Aorta (tissue), 5 donors: ENCODE measurements at places on chromosomes 7 and 10. TPM values are rescaled to one million over a fixed set of nuclear protein-coding genes. Genes with fewer than 3 reads are reported as not detected.

GRCh38 chr7:130960208-130960988 is 226.4 kb upstream of the KLF14 start:
- DNase-seq, result no peak

DNA sequence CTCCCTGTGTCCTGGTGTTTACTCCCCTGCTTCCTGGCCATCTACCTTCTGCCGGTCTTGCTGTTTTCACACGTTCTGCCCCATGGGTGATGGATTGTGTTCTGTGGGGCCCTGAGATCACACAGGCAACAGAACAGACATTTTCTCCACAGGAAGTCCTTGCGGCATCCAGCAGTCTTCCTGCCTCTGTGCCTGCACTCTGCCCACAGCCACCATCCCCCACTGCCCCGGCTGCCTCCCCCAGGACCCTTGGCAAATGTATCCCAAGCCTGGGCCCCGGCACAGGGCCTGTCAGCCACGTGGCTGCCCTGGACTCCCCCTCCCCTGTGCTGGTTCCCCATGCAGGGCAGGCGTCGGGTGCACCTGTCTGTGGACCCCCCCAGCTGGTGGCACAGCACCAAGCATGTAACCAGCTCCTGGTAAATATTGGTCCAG is 184.2 kb downstream of the WDR37 start:
- peak; percentile 72 for DNase-seq

PHKG1 gene
- total RNA-seq, result 4.6 TPM

DNA sequence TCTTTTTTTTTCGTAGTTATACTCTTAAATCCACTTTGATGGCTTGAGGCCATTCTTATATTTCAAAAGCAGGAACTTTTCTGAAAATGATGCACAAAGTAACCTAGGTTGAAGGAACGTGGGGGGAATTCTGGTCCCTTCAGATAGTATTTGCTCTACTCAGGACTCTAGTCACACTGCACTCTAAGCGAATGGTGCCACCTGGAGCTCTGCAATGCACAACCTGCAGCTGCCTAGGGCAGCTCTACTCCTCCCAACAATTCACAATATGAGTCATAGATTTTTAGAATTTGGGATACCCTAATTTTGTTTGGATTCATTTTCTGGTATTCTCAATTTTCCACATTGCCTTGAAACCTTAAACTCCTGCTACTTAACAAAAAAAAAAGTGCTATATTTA is 17.3 kb downstream of the SYPL1 start:
- DNase-seq, result no peak

GRCh38 chr10:85926986-85927385 is 439.6 kb downstream of the GRID1 start:
- DNase-seq, result no peak

DNA sequence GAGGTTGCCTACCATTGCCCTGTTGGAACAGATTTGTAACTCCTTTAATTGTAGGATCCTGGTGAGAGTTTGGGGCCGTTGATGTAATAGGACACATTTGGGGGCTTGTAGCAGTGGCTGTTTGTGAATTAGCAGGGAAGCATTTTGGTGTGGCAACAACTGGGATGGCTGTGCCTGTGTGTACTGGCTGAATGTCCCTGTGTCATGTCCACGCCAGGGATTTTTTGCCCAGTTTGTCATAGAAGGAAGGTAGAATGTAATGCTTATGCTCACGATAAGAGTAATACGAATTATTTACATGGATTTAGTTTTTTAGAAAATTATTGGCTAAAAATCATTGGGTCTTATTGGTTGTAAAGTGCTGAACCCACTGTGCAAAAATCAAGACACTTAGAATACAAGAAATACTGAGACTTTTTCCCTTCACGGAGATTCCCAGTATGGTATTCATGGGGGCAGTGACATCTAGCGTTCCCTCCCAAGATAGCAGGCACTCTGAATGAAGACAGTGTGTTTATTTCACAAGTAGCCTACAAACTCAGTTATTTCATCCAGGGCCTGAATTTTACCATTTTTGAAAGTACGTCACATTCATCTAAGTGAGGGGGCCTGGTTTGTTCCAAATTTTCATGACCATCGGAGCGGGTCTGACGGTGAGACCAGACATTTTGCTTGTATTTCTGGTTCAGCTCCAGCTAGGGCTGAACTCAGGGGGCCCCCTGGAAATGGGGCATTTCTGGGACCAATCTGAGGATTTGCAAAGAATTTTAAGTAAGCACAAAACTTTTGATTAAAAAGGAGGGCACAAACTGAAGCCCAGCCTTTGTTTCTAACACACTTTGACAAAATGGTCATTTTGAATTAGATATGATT is 74.7 kb downstream of the CACNB2 start:
- DNase-seq, result no peak

GRCh38 chr7:33563651-33564050 is 341.7 kb upstream of the BMPER start:
- DNase-seq, result no peak

DNA sequence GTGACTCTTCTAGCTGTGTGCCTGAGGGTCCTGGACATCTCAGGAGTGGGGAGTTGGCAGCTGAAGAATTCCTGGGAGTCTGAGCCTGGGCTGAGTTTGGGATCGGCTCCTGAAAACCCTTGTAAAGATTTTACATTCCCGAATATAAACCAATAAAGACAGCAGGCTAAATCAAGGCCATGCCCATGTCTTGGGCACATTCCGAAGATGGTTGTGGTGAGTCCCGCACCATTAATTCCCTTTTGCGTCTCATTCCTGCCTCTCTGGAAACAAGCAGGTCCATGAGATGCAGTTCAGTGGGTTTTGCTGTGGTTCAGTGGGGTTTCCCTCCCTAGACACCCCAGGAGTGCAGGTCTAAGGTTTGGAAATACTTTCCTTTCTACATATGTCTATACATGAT is 90.9 kb downstream of the COL26A1 start:
- DNase-seq, result no peak

DNA sequence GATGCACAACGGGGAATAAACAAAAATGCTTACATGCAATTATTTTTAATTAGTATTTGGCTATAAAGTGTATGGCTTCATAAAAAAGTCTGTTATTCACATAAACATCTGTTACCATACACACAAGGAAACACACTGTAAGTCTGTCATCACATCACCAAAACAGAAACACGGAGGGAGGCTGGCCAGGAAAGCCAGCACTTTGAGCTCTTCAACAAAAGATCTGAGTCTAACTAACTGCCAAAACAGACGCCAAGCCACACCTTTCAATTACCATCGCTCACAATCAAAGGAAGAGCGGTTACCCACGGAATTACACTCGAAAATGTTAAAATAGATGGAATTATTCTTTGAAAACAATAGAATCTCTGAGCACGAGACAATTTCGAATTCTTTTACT is 49.2 kb upstream of the MGMT start:
- DNase-seq, result no peak

NAT16 gene
- not detected for total RNA-seq

DNA sequence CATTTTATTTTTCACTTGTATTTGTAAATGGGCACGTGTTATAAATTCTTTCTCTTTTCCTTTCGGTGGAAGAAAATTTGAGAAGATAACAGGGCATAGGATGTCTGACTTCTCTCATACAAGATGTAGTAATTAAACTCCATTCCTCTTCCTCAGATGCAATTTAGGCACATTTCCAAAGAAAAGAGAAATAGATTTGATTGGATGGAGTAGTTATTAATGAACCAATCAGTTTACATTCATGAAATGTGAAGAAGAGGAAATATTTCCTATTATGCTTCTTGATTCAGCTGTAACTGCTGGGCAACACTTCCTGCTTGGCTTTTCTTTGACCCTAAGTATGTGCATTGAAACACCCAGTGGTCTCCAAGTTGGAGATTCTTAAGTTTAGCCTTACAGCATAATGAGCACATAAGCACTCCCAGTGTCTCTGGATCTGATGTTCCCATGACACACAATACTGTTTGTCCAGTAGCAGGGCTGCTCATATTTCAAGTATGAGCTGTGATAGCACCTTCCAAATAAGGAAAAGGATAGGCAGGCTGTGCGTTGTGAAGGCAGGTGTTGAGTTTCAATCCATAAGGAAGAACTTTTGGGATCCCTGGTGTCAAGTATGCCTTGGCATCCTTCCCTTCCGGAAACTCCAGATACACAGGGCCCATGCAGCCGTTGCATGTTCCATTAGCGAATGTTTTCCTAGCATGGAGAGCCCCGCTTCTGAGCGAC is 33.4 kb upstream of the COBL start:
- DNase-seq, result no peak

- no peak for DNase-seq
These were observed 3.4 kb upstream of the C10orf88 start for GRCh38 chr10:122957474-122957873.

ATOH7 gene
- not detected for total RNA-seq

DNA sequence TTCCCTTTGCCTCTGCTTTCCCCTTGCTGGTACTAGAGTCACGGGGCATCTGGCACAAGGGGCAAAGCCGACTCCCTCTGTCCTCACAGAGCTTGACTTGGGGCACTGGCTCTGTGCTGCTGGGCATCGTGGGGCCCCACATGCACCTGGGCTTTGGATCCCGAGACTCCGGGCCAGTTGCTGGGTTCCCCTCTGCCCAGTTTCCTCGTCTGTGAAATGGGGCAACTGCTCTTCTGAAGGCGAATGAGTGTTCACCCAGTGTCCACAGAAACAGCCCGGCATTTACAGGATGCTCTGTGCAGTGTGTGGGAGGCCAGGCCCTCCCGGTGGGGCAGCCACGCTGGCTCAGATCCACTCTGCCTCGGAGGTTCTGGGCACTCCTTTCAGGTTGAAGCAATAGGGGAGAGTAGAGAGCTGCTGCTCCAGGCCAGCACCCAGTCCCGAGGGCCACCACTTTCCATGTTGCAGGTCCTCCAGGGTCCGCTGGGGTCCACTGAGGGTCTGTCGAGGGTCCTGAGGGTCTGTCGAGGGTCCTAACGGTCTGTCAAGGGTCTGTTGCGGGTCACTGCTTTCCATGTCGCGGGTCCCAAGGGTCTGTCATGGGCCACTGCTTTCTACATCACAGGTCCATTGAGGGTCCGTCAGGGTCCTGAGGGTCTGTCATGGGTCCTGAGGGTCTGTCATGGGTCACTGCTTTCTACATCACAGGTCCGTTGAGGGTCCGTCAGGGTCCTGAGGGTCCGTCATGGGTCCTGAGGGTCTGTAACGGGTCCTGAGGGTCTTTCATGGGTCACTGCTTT is 103.6 kb downstream of the VIPR2 start:
- no peak for DNase-seq

DNA sequence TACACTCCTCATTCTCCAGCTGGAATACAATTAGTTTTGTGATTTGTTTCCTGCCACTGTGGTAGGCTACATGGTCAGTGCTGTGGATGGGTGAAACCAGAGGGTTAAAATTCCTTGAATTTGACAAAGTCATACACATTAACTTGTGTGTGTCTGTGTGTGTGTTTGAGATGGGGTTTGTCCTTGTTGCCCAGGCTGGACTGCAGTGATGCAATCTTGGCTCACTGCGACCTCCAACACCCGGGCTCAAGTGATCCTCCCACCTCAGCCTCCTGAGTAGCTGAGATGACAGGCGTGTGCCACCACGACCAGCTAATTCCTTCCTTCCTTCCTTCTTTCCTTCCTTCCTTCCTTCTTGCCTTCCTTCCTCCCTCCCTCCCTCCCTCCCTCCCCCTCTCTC is 24.8 kb upstream of the GIMAP8 start:
- DNase-seq, result no peak

GRCh38 chr10:72557362-72557761 is 68.5 kb downstream of the MICU1 start:
- no peak for DNase-seq

DNA sequence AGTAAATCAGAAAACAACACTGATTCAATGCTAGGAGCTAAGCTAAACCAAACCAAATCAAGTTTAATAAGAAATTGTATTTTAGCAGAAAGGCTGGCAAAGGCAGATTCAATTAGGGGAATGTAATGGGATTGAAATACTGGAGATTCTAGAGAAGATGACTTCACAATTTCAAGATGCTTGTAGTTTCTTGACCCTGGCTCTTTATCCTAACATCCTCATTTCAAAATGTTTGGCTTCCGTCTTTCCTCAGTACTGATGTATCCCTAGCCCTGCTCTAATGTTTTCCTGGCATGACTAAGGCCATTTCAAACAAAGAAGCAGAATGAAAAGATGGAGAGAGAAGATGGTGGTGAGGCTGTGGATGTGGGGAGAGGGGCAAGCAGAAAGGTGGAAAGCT is 2.7 kb upstream of the JCAD start:
- DNase-seq, result no peak

SLC26A3 gene
- not detected for total RNA-seq
